H7 (cell line): ENCODE measurements at places on chromosomes 1 and 21.

- DNase-seq = no peak
Observed at GRCh38 chr1:170388489-170388888, 143.5 kb upstream of the GORAB start.

DNA sequence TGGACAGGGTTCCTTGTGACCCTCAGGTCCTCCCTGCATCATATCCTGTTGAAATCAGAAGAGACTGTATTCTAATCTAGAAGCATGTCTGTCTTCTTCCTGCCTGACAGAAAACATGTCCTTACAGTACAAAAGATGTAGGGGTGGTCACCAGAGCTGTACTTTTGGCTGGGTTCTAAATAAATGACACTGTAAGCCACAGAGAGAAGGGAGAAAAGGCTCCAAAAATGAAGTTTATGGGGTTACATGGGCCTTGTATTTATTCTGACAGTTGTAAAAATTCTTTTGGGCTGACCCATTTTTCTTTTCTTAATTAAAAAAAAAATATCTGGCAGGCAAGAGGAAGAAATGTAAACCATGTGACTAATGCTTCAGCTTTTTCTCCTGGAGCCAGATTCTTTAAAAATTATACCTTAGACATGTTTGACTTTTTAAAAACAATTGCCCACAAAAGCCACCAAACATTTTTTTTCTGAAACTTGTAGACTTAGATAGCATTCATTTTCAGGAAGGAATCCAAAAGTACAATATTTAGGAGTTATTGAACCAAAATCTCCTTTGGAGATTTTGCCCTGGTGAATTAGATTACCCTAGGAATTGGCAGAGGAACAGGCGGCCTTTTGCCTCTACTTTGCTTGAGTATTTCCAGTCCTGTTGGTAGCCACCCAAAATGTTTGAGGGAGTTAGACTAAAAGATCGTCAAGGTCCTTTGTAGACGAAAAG lies 17.1 kb downstream of the RGL1 start:
- DNase-seq = no peak

DNA sequence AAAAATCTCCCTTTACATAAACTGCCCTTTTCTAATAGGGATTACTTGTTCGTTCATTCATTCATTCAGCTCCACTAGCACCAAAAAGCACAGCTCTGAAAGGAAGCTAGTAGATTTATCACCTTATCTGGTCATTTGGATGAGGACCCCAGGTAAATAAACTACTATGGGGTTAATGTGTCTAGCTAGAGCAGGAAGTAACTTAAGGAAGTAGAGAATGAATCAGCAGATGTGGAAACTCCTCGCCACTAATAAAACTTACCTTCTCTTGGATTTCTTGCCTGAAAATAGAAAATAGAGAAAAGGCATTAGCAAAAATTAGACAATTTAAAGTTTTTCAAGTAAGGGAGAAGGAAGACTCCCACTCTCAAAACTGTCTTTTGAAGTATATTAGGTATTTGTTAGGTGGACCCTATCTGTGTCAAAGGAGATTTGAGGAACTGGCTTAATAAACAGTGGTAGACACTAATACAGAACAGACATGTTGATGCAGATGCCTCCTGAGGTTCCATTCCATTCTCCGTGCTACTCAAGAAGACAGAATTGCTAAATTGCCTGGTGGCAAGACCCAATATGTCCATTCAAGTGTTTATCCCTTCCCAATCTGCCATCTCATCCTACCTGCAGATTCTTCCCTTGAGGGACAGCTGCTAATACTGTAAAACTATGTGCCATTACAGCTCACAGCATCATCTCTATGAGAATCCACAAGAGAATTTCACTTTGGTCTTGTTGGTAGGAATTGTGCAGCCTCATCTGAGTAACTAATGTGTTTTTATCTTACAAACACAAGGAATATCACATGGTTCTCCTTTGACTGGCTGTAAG lies 14.9 kb downstream of the SELL start:
- DNase-seq = no peak

- DNase-seq = no peak
Observed at GRCh38 chr1:238624776-238625175, 734.1 kb upstream of the ZP4 start.

- peak; percentile 90 for DNase-seq
Observed at GRCh38 chr1:84892705-84893618, at the start of gene LPAR3. LPAR3 (minus strand) TSS chr1:84893206; CDS start chr1:84866120, 27,086 bp downstream.

DNA sequence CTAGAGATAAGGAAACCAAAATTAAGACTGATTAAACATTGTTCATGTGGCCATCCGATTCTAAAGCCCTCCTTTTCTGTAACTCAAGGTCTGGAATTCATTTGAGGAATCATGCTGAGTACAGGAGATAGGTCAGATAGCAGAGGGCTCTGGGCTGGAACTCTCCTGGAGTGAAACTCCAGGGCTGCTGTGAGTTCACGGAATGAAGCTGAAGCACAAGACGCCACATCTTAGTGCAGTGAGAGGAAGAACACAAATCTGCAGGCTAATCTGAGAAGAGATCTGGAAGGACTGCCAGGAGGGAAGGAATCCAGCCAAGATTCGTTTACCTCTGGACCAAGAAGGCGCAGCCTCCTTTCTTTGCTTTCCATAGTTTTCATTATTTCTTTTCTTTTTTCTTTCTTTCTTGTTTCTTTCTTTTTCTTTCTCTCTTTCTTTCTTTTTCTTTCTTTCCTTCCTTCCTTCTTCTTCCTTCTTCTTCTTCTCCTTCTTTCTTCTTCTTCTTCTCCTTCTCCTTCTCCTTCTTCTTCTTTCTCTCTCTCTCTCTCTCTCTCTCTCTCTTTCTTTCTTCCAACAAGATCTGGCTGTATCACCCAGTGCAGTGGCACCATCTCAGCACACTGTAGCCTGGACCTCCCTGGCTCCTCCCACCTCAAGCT lies 74.8 kb upstream of the ATP1B1 start:
- DNase-seq = no peak

- DNase-seq = no peak
Observed at GRCh38 chr1:114130846-114131525, 22.7 kb downstream of the SYT6 start.

DNA sequence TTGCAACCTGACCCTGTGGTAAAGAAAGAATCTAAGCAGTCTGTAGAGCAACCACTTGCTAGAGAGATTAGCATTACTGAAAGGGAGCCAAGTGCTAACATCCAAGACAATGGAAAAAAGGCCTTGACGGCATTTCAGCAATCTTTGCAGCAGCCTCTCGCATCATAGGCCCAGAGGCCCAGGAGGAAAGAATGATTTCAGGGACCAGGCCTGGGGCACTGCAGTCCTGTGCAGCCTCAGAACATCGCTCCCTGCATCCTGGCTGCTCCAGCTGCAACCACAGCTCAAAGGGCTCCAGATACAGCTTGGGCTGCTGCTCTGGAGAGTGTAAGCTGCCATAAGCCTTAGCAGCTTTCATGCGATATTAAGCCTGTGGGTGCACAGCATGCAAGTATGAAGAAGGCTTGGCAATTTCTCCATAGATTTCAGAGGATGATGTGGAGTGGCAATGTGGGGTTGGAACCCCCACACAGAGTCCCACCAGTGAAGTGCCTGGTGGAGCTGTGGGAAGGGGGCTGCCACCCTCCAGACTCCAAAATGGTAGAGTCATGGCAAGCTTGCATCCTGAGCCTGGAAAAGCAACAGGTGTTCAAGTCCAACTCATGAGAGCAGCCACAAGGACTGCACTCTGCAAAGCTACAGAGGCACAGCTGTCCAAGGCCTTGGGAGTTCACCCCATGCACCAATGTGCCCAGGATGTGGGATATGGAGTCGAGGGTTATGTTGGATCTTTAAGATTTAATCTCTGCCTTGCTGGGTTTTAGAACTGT lies 110.6 kb upstream of the HMGB4 start:
- no peak for DNase-seq

DNA sequence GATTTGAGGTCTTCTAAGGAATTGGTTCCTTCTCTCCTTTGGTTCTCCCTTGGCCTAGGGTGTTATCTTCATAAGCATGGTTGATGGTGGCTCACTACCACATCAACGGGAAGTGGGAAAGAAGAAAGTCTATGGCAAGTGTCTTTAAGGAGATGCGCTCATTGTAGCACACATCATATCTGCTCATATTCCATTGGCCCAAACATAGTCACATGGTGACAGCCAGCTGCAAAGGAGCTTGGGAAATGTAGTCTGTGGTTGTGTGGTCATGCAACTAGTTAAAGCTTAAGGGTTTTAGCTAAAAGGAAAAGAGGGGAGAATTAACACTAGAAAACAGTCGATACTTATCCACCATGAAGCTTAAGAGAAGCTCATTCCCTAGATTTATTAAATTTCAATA lies 11.4 kb upstream of the MRPS6 start:
- peak; percentile 52 for DNase-seq

DNA sequence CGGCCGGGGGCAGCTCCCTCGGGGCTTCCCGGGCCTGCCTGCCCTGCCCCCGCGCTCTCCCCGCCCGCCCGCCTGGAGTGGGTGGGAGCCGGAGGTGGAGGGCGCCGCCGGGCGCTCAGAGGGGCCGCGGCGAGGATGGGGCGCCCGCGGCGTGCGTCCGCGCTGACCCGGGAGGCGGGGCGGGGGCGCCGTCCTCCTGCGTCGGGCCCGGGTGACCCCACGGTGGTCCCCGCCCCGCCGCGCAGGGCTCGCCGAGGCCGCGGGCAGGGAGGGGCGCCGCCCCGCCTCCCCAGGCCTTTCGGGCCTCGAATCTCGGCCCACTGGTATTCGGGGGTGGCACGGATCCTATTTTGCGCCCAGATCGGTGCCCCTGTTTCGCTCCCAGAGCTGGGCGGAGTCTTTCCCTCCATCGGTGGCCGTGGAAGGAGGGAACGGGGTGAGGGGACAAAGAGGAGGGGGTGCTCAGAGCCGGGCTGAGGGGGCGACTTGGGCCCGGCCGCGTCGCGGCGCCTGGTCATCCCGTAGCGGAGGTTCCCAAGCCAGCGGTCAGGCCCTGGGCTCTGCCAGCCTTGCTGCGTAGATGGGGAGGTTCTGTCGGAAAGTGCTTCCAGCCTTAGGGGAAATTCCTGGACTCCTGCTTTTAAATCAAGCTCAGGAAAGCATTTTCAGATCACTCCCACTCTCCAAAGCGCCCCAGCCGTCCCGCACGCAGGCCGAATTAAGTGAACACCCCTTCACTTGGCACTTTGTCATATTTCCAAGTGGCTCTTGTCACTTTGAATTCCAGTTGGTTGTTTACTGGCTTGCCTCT lies 545 bp downstream of the PATJ start:
- peak; percentile 79 for DNase-seq

DNA sequence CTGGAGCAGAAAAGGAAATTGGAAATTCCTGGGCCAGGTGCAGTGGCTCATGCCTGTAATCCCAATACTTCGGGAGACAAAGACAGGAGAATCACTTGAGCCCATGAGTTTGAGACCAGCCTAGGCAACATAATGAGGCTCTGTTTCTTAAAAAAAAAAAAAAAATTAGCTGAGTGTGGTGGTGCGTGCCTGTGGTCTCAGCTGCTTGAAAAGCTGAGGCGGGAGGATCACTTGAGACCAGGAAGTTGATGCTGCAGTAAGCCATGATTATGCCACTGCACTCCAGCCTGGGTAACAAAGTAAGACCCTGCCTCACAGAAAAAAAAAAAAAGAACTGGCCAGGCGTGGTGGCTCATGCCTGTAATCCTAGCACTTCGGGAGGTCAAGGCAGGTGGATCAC lies 56.7 kb downstream of the SRSF11 start:
- no peak for DNase-seq

- DNase-seq = no peak
Observed at GRCh38 chr1:212652609-212653008, 44.0 kb downstream of the ATF3 start.

- no peak for DNase-seq
Observed at GRCh38 chr1:35284852-35285251, 16.3 kb downstream of the ZMYM4 start.

GRCh38 chr1:147169171-147169570 lies 3.1 kb downstream of the PRKAB2 start:
- DNase-seq = no peak

- DNase-seq = peak; percentile 10
Observed at GRCh38 chr1:237205400-237206064, 163.5 kb downstream of the RYR2 start.

- DNase-seq = no peak
Observed at GRCh38 chr1:172246521-172247390, 173.7 kb upstream of the C1orf105 start.
